ENCODE measurements at places on chromosomes 11 and 22. TPM values are rescaled to one million over a fixed set of nuclear protein-coding genes. Genes with fewer than 3 reads are reported as not detected.

DNA sequence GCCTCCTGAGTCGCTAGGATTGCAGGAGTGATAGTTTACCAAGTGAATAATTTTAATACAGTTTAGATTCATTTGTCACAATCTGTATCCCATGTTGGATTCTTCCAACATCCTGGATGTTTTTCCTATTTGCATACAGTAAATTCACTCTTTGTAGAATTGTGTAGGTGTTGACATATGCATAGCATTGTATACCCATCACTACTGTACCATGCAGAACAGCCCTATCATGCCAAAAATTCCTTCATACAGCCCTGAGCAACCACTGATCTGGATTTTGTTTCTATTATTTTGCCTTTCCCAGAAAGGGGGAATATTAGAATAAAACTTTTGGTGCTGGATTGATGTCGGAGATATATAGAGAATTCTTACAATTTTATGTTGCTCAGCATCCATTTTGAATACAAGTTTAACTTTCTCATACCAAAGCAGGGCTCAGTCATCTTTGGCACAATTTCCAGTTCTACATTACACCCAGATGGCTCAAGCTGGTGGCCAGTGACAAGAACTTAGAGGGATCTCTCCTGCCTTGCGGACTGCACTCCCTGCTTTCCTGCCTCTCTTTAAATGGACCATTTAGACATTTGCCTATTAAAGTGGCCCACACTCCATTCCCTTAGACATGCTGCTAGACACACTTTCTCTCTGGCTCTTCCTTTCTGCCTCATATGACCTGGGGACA lies 45.4 kb upstream of the CFAP300 start:
- no peak for DNase-seq

CCDC88B gene
- total RNA-seq = 6.2 TPM

OR4A16 gene
- total RNA-seq = not detected

- DNase-seq = no peak
Observed at GRCh38 chr22:44328762-44329161, 16.0 kb upstream of the SHISAL1 start.

DNA sequence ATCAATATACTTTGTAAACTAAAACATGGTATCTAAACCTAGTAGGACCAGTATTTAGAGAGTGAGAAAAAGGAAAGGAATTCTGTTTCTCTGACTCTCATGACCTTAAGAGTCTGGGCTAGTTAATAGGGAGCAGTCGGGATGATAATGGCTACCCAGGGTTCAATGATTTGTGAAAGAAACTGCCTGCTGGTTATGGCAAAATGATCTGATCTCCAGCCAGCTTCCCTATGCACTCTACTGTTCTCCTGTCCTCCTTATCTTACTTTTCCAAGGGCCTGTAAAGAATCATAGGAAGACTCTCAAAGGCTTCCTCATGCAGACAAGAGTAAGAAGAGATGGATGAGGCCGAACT lies 193.1 kb upstream of the PITPNB start:
- DNase-seq = no peak

TBX10 gene
- total RNA-seq = not detected

DNA sequence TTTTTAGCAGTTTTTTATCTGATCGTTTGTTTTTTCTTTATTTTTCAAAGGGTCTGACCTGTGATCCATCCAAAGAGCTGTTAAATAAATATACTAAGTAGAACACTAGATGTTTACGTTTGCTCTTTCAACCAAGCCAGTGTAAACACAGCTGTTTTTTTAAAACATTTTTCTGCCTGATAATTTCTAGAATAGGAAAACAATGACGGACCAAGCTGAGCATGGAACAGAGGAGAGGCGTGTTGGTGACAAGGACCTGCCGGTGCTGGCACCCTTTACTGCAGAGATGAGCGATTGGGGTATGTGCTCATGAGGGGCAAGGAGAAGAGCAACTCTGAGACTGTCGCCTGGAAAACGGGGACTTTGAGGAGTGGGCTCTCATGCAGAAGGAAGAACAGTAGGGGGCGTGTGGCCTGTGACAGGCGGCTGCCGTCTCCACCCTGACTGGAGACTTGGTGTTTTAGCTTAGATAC lies 28.6 kb upstream of the PANX2 start:
- DNase-seq = no peak

DNA sequence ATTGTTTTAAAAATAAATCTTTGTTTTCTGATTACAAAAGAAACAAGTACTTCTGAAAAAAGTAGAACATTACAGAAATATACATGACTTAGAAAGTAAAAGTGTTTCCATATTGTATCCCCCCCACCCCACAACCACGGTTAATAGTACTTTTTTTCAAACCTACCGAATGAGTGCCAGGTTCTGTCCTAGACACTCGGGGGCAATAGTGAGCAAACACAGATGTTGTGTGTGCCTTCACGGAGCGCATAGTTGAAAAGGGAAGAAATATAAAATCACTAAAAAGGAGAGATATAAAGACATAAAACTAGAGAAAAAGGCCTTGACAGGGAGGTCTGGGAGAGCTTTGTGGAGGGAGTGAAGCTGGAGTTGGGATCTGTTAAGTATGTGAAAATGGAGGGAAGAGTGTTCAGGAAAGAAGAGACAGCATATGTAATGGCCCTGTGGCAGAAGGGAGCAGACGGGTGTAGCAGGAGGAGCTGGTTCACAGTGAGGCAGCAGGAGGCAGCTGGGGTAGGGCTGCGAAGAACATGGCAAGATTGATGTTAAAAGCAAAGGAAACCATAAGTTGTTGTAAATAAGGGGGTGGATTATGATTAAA lies 42.1 kb upstream of the ALX4 start:
- no peak for DNase-seq

DDTL gene
- total RNA-seq = not detected

DNA sequence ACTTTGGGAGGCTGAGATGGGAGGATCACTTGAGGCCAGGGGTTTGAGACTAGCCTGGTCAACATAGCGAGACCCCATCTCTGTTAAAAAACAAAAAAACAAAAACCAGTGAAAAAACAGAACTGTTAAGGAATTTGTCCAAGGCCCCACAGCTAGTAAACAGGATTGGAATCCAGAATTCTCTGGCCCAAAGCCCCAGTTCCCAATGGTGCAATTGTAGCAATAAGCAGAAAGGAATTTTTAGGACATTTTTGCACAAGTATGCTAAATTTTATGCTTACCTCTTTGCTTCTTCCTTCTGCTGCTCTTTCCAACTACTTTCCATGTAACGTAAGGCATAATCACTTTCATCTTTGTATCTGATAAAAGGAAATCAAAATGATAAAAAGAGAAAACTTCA lies 11.6 kb downstream of the MISFA start:
- no peak for DNase-seq

DNA sequence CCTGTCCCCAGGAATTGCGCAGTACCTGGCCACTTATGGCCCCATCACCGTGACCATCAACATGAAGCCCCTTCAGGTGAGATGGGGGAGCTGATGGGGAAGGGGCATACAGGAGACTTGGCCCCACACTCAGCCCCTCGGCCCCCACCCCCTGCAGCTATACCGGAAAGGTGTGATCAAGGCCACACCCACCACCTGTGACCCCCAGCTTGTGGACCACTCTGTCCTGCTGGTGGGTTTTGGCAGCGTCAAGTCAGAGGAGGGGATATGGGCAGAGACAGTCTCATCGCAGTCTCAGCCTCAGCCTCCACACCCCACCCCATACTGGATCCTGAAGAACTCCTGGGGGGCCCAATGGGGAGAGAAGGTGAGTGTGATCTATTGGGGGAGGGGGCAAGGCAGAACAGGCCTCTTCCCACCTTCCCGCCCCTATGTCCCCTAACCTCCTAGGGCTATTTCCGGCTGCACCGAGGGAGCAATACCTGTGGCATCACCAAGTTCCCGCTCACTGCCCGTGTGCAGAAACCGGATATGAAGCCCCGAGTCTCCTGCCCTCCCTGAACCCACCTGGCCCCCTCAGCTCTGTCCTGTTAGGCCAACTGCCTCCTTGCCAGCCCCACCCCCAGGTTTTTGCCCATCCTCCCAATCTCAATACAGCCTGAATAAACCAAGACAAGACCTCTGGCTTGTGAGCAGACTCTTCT lies 3.6 kb downstream of the CTSW start:
- no peak for DNase-seq

- no peak for DNase-seq
Observed at GRCh38 chr11:77055101-77055561, 11.6 kb upstream of the CAPN5 start.

ACR gene
- total RNA-seq = 0.62 TPM

PANX2 gene
- total RNA-seq = 6.2 TPM

- DNase-seq = no peak
Observed at GRCh38 chr11:96188243-96189006, 154.6 kb downstream of the MAML2 start.

GRCh38 chr11:105789579-105790420 lies 179.9 kb downstream of the GRIA4 start:
- no peak for DNase-seq

DNA sequence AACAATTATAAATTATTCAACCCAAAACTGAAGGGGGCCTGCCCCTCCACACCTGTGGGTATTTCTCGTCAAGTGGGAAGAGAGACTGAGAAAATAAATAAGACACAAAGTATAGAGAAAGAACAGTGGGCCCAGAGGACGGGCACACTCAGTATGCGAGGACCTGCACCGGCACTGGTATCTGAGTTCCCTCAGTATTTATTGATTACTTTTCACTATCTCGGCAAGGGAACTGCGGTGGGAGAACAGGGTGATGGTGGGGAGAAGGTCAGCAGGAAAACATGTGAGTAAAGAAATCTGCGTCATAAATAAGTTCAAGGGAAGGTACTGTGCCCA lies 3.2 kb downstream of the C11orf54 start:
- DNase-seq = no peak

DNA sequence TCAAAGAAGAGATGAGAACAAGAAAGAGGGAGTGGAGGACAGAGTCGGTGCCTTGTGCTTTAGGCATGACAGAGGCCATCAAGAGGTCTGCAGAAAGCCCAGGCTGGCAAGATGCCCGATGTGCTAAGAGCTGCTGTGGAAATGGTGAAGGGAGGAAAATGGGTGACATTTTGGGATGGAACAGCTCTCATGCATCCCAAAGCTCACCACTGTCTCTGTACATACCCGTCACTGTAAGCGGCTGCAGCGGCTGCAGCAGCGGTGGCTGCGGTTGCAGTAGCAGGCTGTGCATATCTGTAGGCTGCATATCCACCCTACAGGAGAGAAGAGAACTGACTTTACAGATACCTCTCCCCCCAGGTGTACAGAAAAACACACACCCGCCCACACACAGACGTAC lies 28.6 kb downstream of the APOL5 start:
- no peak for DNase-seq

All from progenitor cell of endocrine pancreas (in vitro differentiated cells).